ENCODE measurements at places on chromosomes 12 and 14. TPM values are rescaled to one million over a fixed set of nuclear protein-coding genes. Genes with fewer than 3 reads are reported as not detected.
A peak's percentile ranks its signal among the peaks of the same experiment; 100 is the strongest.

DNA sequence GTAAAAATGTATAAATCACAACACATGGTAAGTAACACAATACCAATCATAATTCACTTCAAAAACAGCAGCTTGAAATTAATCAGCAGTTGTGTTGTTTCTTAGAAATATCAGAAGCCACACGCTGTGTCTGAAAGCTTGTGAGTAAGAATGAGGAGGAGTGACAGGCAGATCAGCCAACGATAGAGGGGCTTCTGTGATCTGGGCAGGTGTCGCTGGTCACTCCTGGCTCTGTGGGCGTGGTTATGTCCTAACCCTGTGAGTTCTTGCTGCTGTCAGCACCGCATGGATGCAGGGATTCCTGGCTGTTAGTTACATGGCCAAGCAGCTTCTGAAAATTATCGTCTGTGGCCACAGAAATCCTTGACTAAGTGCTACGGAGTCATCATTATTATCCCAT, 123.4 kb downstream of the SLC25A47 start:
- no peak for DNase-seq

- DNase-seq = no peak
Measured at GRCh38 chr12:7769999-7770398, 5.0 kb downstream of the NANOGNB start.

GRCh38 chr12:117914686-117915085, 54.1 kb downstream of the KSR2 start:
- DNase-seq = no peak

GRCh38 chr14:30063746-30064145, 136.1 kb upstream of the PRKD1 start:
- no peak for DNase-seq

GRCh38 chr14:20415782-20416206, 2.5 kb upstream of the TEP1 start:
- peak; percentile 52 for DNase-seq

- DNase-seq = no peak
Measured at GRCh38 chr12:108257610-108258106, 81.5 kb downstream of the CMKLR1 start.

GRCh38 chr12:24803430-24804245, 145.3 kb downstream of the BCAT1 start:
- DNase-seq = no peak

DNA sequence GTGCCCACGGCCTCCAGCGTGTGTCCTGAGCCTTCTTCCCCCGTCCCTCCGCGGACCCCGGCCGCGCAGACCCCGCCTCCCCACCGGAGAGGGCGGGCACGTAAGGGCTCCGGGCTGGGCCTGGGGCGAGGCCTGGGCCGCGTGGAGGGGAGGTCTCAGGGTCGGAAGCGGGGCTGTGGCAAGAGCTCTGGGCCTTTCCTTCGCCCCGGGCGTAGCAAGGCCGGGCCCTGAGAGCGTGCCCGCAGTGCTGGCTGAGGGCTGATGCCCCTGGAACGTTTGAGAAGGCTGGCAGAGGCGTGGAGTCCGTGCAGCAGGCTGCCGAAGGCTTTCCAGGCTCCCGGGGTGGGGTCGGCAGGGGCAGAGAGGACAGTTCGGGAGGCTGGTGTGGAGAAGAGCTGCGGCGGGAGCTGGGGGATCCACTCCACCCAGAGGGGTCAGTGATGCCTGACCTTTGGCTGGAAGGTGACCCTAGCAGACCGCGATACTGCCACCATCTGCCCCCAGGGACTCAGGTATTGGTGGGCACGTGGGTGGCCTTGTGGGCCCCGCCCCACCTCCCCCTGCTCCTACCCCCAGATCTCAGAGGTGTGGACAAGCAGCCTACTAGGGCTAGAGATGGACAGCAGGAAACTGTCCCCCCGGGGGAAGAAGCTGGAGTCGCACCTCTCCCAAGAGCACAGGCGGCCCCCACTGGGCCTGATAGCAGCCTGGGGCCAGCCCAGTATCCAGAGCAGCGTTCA, 558 bp downstream of the TEX22 start:
- DNase-seq = no peak

DNA sequence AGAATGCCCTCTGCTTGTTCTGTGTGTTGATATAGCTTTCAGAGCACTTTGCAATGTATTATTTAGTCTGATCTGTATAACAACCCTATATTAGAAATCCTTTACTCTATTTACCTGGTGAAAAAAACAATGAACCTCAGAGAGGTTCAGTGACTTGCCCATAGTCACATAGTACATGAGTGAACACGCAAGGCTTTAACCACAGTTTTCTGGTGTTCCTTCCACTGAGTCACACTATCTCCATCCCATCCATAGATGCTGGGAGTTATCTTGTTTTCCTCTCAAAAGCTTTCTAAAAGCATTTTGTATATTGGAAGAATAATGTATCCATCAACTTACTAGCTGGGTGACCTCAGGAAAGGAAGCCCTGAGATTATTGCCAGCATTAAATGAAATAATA, 104.5 kb downstream of the NT5DC3 start:
- no peak for DNase-seq

DNA sequence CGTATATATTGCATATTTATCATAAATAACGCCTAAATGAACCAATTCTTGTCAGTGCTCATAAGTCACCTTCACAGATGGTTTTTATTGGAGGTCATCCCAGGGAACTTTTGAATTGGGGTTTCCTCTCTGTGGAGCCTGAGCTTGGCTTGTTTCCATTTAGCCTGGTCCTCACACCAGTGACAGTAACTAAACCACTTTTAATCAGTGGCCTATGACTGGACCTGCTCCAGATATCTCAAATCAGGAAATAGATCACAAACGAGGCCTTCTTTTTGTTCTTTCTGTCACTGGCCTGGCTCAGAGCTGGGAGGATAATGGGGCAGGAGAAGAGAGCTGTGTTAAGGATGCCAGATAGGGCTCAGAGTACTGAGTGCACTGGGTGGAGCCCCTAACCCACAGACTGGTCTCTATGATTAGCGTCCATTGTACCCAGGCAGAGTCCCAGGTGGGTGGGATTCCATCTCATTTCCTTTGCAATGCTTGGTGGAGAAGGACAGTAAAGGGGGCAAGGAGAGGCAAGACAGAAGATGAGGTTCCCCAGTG, 92.4 kb downstream of the NUAK1 start:
- DNase-seq = no peak

DNA sequence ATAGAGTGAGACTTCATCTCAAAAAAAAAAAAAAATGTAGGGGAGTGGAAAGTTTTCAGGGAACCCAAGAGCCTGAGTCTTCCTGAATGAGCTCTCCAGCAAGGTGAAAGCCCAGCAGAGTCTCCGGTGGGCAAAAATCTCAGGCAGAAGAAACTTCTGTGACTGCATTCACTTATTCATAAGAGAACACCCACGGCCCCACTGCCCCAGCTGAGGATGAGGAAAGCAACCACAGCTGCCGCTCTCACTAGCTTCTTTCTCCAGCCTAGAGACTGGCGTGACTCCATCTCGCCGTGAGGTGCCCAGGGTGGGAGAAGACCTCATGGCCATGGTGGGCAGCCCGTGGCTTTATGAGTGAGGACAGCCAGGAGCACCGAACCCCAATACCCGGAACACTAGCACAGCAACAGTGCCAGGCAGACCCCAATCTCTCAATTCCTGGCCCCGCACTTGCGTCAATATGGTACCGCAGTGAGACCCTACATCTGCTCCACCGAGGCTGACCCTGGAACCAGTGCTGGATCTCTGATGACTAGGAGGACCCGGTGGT, 29.7 kb upstream of the DYNC1H1 start:
- no peak for DNase-seq

- DNase-seq = no peak
Measured at GRCh38 chr12:6827982-6828780, at the start of gene P3H3. TSS of gene P3H3 (plus strand) at chr12:6828407. CDS start at chr12:6828441, 34 bp downstream.

GRCh38 chr14:98700748-98701147, 571.2 kb downstream of the BCL11B start:
- DNase-seq = no peak

Gene ANO2
- 4.9 TPM for polyA plus RNA-seq

Gene HCAR2
- polyA plus RNA-seq = 0.57 TPM

Gene KRT86
- not detected for polyA plus RNA-seq

All from left kidney (tissue), 8 donors.